Neural progenitor cell (in vitro differentiated cells): ENCODE measurements at places on chromosomes 7 and 10. TPM values are rescaled to one million over a fixed set of nuclear protein-coding genes. Genes with fewer than 3 reads are reported as not detected.

The CALCR gene
- total RNA-seq = 0.22 TPM in 1 of 2 replicates, not detected in the other

The PROSER2 gene
- total RNA-seq = 2.0 and 2.3 TPM in 2 replicates

The CLRN3 gene
- total RNA-seq = 0.12 TPM in 1 of 2 replicates, not detected in the other

The TRIM50 gene
- not detected in 2 replicates for total RNA-seq

The PRSS2 gene
- not detected in 2 replicates for total RNA-seq

The BTBD16 gene
- total RNA-seq = not detected in 2 replicates

The EGR2 gene
- total RNA-seq = 5.0 and 6.5 TPM in 2 replicates

The ZNF503 gene
- total RNA-seq = 8.3 and 20.9 TPM in 2 replicates

The XPNPEP1 gene
- 94.8 and 113 TPM in 2 replicates for total RNA-seq

The TDRD1 gene
- 0.04 TPM in 1 of 2 replicates, not detected in the other for total RNA-seq

The PLAC9 gene
- total RNA-seq = not detected in 2 replicates

The IDI2 gene
- total RNA-seq = not detected in 2 replicates

The SMKR1 gene
- 0.53 and 0.56 TPM in 2 replicates for total RNA-seq

The CFAP58 gene
- 0.53 and 1.7 TPM in 2 replicates for total RNA-seq

The STK31 gene
- total RNA-seq = 0.93 and 2.8 TPM in 2 replicates

The IGF2BP3 gene
- total RNA-seq = 172 and 242 TPM in 2 replicates

The C10orf105 gene
- total RNA-seq = 0.39 and 1.5 TPM in 2 replicates

The AGAP4 gene
- 17.9 and 25.9 TPM in 2 replicates for total RNA-seq

The CPA1 gene
- not detected in 2 replicates for total RNA-seq

The ARHGEF5 gene
- total RNA-seq = 3.7 and 6.4 TPM in 2 replicates

The SLC26A3 gene
- total RNA-seq = not detected in 2 replicates

The GIMAP6 gene
- not detected in 2 replicates for total RNA-seq

The ANXA8 gene
- not detected in 2 replicates for total RNA-seq

The GJD4 gene
- total RNA-seq = not detected in 2 replicates

The ANKRD22 gene
- total RNA-seq = not detected in 2 replicates

The SPAM1 gene
- total RNA-seq = not detected in 2 replicates

The CALML5 gene
- total RNA-seq = not detected in 2 replicates

The WNT2 gene
- not detected in 2 replicates for total RNA-seq

The ACHE gene
- 0.90 TPM in 1 of 2 replicates, not detected in the other for total RNA-seq

The TLX1 gene
- total RNA-seq = not detected in 2 replicates

The CCDC172 gene
- not detected in 2 replicates for total RNA-seq

The SRRT gene
- total RNA-seq = 60.4 and 108 TPM in 2 replicates

The STEAP2 gene
- total RNA-seq = 3.0 and 3.6 TPM in 2 replicates

The TEX36 gene
- total RNA-seq = not detected in 2 replicates

The GDF10 gene
- total RNA-seq = 0.28 and 1.6 TPM in 2 replicates

The PDZD7 gene
- total RNA-seq = 0.25 TPM in 1 of 2 replicates, not detected in the other

The SPDYE5 gene
- total RNA-seq = not detected in 2 replicates
